ENCODE measurements at places on chromosomes 2 and 18. TPM values are rescaled to one million over a fixed set of nuclear protein-coding genes. Genes with fewer than 3 reads are reported as not detected.

GRCh38 chr2:47238638-47239037 is 83.5 kb upstream of the STPG4 start:
- H3K4me3 ChIP-seq, result no peak overlapping the region
- H3K36me3 ChIP-seq, result no peaks in the 10 kb centered on the region
- no peak for DNase-seq
- no peak overlapping the region for H3K27ac ChIP-seq

DNA sequence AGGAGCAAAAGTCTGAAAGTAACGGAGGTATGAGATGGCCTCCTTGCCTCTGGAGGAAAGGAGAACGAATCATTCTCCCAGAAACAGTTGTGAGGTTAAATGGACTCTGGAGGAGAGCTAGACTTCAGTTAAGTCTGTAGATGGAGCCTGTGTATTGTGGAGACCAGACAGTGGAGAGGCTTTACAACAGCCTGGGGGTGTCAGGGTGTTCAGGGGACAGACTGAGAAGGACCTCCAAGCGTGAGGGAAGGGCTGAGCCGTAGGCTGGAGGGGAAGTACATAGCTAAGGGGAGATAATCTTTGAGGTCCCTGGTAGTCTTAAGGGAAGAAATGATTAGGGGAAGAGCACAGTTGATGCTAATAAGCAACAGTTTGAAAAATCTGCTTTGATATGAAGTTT is 76.6 kb downstream of the GALNT1 start:
- no peaks in the 10 kb centered on the region for H3K4me1 ChIP-seq
- H3K36me3 ChIP-seq, result no peaks in the 10 kb centered on the region
- H3K4me3 ChIP-seq, result no peak overlapping the region
- H3K27ac ChIP-seq, result no peak overlapping the region
- no peak for DNase-seq

DNA sequence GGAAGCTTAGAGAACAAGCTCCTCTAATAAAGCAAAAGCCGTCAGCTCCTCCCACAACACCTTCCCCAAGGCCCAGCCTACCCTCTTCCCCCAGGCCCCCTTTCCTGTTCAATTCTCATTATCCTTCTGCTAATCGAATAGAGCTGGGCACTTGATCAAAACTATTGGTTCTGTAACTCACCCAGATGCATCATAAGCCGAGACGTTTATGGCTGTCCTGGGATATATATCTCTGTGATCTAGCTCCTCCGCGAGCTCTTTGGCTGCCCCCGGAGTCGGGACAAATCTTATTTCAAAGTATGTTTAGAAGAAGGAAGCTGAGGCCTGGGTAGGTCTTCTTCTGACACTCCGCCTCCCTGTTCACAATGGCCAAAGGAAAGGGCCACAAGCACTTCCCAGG is 88.3 kb upstream of the KLHL29 start:
- H3K27ac ChIP-seq, result no peak overlapping the region
- no peaks in the 10 kb centered on the region for H3K4me1 ChIP-seq
- no peak for DNase-seq
- H3K27me3 ChIP-seq, result no peaks in the 10 kb centered on the region
- no peaks in the 10 kb centered on the region for H3K36me3 ChIP-seq
- no peak overlapping the region for H3K4me3 ChIP-seq

The NYAP2 gene
- total RNA-seq, result 0.07 TPM

DNA sequence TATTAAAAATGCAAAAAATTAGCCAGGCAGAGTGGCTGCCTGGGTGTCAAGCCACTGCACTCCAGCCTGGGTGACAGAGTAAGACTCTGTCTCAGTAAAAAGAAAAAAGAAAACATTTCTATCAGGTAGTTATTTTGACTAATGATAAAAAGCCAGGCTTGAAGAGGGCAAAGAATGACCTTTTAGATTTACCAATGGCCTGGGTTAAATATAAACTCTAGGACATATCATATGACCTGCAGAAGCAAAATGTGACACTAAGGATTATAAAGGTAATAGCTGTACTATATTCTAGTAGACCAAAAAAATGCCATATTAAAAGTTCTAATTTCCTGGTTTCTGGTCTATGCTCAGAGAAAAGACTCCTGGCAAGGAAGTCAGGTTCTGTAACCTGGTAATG is 16.1 kb upstream of the STAMBP start:
- no peaks in the 10 kb centered on the region for H3K36me3 ChIP-seq
- H3K27ac ChIP-seq, result no peak overlapping the region
- H3K4me1 ChIP-seq, result no peaks in the 10 kb centered on the region
- H3K27me3 ChIP-seq, result peaks cover 50% of the 10 kb centered on the region
- DNase-seq, result no peak

DNA sequence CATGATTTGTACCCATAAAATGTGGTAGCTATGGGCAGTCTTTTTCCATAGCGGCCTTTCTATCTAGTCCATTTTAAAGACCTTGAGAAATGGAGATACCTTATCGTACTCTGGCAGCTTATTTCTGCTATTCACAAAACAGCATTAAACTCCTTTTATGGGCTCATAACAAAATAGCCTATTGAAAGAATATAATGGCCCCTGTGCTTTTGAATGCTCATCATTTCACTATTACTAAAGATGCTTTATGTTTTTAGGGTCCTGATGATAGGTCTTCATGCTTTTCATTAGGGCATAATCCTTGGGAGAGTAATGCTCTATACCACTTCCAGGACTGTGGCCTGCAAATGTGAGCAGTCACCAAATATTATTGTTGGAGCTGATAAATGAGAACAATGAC is 7.3 kb upstream of the TMEM178A start:
- no peak overlapping the region for H3K4me3 ChIP-seq
- H3K27ac ChIP-seq, result no peak overlapping the region
- peaks cover 5% of the 10 kb centered on the region for H3K27me3 ChIP-seq
- no peak for DNase-seq

The INPP5D gene
- total RNA-seq, result 4.2 TPM

- no peaks in the 10 kb centered on the region for H3K4me1 ChIP-seq
- no peak for DNase-seq
- no peak overlapping the region for H3K4me3 ChIP-seq
- H3K27me3 ChIP-seq, result no peaks in the 10 kb centered on the region
These were observed 74.2 kb downstream of the LPIN1 start for GRCh38 chr2:11820650-11821049.

The CPLX4 gene
- 0.12 TPM for total RNA-seq

- H3K4me3 ChIP-seq, result peak overlapping the region; percentile 24
- H3K4me1 ChIP-seq, result peaks cover 53% of the 10 kb centered on the region
- H3K36me3 ChIP-seq, result no peaks in the 10 kb centered on the region
- no peak overlapping the region for H3K27ac ChIP-seq
- no peaks in the 10 kb centered on the region for H3K27me3 ChIP-seq
- DNase-seq, result peak; percentile 95
These were observed 36.8 kb downstream of the ACVR1 start for GRCh38 chr2:157839162-157839801.

DNA sequence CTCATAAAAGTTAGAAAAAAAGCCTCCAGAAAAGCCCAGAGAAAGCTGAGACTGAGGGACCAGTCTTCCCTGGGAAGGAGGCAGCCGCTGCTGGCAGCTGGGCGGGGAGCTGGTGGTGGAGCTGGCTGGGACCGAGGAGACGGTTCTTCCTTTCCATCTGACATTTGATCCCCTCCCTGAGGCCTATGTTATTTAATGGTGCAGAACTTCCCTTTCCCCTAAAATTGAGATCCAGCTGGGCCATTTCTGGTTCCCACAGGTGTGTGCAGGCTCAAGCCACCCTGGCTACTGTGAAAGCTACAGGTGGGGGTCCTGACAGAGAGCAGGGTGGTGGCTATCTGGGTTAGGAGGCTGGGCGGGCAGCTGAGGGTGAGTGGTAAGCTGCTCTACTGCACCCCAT is 81.5 kb upstream of the FZD7 start:
- no peaks in the 10 kb centered on the region for H3K27me3 ChIP-seq
- DNase-seq, result no peak
- H3K36me3 ChIP-seq, result no peaks in the 10 kb centered on the region
- no peak overlapping the region for H3K27ac ChIP-seq

DNA sequence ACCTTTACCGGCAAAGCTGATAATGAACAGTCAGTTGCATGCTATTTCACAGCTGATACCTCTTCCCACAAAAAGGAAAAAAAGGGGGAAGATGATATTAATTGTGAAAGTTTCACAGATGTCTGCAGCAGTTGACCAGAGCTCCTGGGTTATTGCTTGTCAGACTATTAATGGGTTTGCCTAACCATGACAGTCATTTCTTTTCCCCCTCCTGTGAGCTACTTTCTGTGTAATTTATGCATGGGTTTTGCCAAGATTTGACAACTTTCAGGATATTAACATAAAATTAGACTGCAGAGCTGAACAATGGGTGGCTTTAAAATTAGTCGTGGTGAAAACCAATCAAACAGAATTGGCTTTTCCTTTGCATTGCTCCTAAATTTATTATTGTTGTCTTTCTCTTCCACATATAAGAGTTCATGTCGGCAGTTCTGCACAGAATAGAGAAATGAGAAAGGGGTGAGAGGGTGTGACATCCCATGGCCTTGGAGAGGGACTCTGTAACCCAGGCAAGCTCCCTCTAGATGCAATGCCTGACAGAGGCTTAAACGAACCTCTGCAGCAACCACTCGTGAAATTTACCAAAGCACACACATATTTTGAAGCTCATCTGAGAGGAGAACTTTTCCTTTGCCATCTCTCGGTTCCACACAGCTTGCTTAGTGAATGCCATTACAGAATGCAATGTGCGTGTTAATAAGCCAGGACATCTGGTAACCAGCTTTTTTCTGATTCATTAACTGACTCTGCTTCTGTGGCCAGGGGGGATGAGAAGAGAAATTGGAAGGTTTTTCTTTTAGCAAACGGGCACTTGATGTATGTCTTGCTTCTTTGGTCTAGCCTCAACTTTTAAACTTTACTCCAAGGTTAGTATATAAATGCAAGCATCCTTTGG is 82.2 kb upstream of the ITGA4 start:
- H3K4me3 ChIP-seq, result no peak overlapping the region
- no peak for DNase-seq
- no peak overlapping the region for H3K27ac ChIP-seq
- H3K36me3 ChIP-seq, result no peaks in the 10 kb centered on the region
- no peaks in the 10 kb centered on the region for H3K27me3 ChIP-seq

DNA sequence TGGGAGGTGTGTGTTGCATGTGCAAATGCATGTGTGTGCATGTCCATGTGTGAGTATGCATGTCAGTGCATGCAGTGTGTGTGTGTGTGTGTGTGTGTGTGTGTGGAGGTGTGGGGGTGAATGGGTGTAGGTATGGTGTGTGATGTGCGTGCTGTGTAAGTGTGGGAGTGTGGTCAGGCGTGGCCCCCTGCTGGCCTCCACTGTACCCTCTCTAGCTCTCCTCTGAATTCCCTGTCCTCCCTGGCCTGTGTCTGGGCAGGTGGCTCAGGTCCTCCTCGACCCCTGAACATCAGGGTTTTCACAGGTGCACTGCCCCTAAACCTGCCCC is 230.2 kb downstream of the CELF4 start:
- H3K4me3 ChIP-seq, result no peak overlapping the region
- peak; percentile 33 for DNase-seq
- H3K27ac ChIP-seq, result no peak overlapping the region
- no peaks in the 10 kb centered on the region for H3K27me3 ChIP-seq

GRCh38 chr2:44822174-44822573 is 119.3 kb upstream of the SIX3 start:
- H3K27ac ChIP-seq, result no peak overlapping the region
- no peaks in the 10 kb centered on the region for H3K27me3 ChIP-seq
- DNase-seq, result no peak
- H3K36me3 ChIP-seq, result no peaks in the 10 kb centered on the region
- H3K4me1 ChIP-seq, result peaks cover 34% of the 10 kb centered on the region

GRCh38 chr2:133333181-133333580 is 235.1 kb downstream of the NCKAP5 start:
- no peak overlapping the region for H3K27ac ChIP-seq
- no peaks in the 10 kb centered on the region for H3K36me3 ChIP-seq
- peaks cover 7% of the 10 kb centered on the region for H3K4me1 ChIP-seq
- H3K4me3 ChIP-seq, result no peak overlapping the region

The RGPD3 gene
- 0.07 TPM for total RNA-seq

- H3K27me3 ChIP-seq, result no peaks in the 10 kb centered on the region
- no peak overlapping the region for H3K27ac ChIP-seq
- no peak overlapping the region for H3K4me3 ChIP-seq
- no peaks in the 10 kb centered on the region for H3K36me3 ChIP-seq
- DNase-seq, result no peak
These were observed 51.0 kb upstream of the RAB27B start for GRCh38 chr18:54777118-54777791.

Measured in neural progenitor cell (in vitro differentiated cells).